ENCODE measurements at places on chromosomes 6 and 20.
A peak's percentile ranks its signal among the peaks of the same experiment; 100 is the strongest.

GRCh38 chr6:31116661-31117385 is 2.2 kb downstream of the PSORS1C1 start:
- DNase-seq = no peak

GRCh38 chr6:18147160-18147559 is 7.7 kb downstream of the TPMT start:
- DNase-seq = no peak

DNA sequence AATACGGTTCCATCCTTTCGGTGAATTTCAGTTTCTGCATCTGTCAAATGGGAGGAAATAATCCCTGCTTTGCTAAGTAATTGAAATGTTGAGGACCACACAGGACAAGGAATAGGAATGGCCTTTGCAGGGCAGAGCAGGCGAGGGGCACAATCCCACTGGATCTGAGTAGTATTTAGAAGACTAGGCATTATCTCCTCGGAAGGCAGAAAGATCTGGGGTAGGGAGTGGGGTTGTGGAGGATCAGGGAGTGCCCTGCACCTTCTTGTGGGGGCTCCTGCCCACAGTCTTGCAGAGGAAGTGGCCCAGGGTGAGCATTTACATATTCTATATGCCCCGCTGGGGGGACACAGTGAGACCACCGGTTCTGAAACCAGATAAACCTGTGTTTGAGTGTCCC is 87.1 kb upstream of the SIRPA start:
- no peak for DNase-seq

DNA sequence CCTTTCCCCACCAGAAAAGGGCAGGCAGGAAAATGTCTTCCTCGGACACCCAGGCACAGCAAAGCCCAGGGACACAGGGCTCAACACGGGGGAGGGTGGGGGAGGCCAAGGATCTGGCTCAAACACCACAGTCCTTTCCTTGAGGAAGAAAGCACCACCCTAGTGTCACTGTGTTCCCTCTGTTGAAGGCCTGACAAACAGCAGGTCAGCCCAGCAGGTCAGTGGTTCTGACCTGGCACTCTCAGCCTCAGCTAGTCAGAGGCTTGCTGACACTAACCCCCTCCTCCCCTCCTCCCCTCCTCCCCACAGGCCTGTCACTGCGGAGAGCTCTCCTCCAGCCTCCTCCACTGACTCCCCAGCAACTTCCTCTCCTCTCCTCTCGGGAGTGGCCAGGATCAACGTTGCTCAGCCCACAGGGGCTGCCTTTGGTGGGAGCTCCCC is 239.6 kb downstream of the LRFN2 start:
- no peak for DNase-seq

- no peak for DNase-seq
These were observed 11.7 kb downstream of the OSER1 start for GRCh38 chr20:44198872-44199271.

- DNase-seq = no peak
These were observed 2.1 kb downstream of the COL12A1 start for GRCh38 chr6:75203721-75204120.

DNA sequence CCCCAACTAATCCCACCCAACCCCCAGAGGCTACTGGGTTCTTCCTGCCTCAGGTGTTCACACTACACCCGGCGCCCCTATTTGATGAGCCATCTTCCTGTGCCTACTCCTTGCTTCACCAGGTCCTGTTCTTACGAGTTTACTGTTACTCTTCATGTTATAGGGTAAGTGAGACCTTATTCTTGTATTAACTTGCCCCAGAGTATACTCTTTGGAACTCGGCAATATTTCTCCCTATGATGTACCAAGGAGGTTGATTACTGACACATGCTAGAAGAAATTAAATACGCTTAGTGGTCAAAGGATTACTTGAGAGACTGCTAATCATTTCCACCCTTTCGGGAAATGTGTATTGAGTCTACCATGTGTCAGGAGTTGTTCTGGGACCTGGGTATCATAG is 8.9 kb downstream of the RING1 start:
- DNase-seq = no peak

DNA sequence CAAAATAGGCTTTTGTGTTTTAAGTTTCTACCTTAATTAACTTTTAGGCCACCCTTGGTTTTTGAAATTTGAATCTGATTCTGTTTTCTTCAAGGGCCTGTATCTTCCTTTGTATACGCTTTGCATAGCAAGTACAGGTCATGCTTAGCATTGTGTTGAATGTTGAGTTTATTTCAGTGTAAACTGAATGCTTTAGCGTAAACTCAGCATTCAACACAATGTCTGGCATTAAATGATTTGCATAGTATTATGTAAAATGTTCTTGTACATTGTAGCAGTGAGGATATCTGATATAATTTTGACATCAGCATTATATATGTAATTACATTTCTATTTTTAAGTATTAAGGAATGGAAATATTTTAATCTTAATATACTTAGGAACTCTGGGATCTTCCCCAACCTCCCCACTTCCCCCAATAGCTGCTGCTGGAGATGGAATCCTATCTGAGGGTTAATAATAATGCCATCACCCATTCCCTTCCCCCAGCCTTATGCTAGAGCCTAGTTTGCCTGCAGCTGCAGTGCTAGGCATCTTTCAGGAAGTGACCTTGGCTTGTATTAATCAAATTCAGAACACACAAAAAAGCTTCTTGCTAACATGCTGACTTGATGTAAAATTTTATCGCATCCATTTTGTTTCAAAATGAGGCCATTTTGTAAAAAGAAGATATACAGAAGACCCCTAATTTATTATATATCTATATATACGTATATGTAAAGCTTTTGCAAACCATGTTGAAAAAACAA is 73.1 kb downstream of the NCOA3 start:
- peak; percentile 87 for DNase-seq

- DNase-seq = no peak
These were observed 30.2 kb upstream of the GGTLC1 start for GRCh38 chr20:24018796-24019195.

DNA sequence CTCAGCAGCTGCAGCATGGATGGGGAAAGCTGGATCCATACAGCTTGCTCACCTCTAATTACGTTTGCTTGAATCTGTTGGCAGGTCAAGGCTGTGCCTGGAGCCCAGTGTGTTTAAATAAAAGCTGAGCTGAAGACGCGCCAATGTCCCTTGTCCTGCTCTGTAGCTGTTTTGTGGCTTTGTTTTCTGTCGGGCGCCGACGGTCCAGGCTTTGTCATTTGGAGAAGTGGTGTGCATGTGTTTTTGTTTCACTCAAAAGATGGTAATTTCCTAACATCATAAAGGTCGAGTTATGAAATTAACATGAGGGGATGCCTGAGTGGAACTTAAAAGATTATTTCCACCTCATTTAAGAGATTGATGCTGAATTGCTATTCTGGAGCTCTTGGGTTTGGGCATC is 107.6 kb downstream of the SLC24A3 start:
- no peak for DNase-seq

DNA sequence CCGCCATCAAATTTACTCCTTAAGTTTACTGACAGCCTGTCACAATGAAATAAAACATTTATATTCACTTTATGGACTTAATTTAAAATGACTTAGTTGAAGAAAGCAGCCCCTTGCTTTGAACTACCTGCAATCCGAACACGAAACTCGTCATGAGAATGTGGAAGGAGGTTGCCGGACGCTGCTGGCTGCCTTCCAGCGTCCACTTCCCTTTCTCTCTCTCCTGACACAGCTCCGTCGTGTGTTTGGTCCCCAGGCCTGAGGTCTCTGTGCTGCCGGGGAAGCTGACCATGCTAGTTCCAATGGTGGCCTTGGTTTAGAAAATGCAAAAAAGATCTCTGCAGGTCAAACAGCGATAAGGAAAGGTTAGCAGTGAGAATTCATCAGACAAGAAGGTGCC is 519.7 kb downstream of the CDH26 start:
- DNase-seq = peak; percentile 6

- DNase-seq = no peak
These were observed 66.3 kb downstream of the SMOC2 start for GRCh38 chr6:168507297-168507696.
